ENCODE measurements at places on chromosomes 1 and 21.

DNA sequence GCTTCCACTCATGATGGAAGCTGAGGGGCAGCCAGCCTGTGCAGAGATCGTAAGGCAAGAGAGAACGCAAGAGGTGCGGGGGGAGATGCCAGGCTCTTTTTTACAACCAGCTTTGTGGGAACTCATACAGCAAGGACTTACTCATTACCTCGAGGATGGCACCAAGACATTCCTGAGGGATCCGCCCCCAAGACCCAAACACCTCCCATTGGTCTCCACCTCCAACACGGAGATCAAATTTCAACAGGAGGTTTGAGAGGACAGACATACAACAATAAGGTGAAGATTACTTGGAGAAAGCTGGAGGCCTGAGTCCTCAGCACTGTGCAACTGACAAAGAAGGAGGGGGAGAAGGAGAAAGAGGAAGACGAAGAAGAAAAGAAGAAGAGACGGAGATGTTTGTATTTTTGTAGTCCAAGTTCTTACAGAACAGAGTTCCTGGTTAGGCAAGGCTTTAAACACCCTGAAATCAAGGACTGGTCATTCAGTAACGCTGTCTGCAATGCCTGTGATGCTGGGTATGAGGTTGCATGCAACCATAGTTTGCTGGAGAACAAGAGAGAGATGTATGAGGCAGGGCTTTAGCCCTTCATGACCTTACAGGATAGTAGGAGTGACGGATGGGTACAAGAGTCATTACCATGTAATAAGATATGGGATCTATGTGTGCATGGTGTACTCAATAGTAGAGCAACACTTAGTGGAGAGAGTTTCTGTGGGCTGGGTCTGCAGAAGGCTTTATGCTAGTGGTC lies 19.7 kb upstream of the GALNT2 start:
- no peak for DNase-seq

GRCh38 chr1:201939148-201939547 lies 7.2 kb downstream of the LMOD1 start:
- no peak for DNase-seq

GRCh38 chr1:41656825-41657500 lies 172.5 kb upstream of the EDN2 start:
- no peak for DNase-seq

GRCh38 chr21:32940079-32941014 lies 85.4 kb upstream of the OLIG2 start:
- peak; percentile 58 for DNase-seq

GRCh38 chr1:79760531-79760930 lies 754.0 kb upstream of the ADGRL4 start:
- no peak for DNase-seq

GRCh38 chr1:213327017-213327667 lies 276.1 kb downstream of the RPS6KC1 start:
- no peak for DNase-seq

GRCh38 chr1:19071674-19072281 lies 115.3 kb upstream of the IFFO2 start:
- DNase-seq = no peak

- DNase-seq = peak; percentile 68
These were observed 2.1 kb downstream of the SIPA1L2 start for GRCh38 chr1:232627645-232628334.

DNA sequence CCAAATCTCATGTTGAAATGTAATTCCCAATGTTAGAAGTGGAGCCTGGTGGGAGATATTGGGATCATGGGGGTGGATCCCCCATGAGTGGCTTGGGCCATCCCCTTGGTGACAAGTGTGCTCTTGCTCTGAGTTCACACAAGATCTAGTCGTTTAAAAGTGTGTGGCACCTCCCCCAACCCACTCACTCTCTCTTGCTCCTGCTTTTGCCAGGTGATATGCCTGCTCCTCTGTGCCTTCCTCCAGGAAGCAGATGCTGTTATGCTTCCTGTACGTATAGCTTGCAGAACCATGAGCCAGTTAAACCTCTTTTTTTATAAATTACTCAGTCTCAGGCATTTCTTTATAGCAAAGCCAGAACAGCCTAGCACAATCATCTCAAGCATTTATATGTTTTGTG lies 23.0 kb upstream of the HSPA13 start:
- no peak for DNase-seq

DNA sequence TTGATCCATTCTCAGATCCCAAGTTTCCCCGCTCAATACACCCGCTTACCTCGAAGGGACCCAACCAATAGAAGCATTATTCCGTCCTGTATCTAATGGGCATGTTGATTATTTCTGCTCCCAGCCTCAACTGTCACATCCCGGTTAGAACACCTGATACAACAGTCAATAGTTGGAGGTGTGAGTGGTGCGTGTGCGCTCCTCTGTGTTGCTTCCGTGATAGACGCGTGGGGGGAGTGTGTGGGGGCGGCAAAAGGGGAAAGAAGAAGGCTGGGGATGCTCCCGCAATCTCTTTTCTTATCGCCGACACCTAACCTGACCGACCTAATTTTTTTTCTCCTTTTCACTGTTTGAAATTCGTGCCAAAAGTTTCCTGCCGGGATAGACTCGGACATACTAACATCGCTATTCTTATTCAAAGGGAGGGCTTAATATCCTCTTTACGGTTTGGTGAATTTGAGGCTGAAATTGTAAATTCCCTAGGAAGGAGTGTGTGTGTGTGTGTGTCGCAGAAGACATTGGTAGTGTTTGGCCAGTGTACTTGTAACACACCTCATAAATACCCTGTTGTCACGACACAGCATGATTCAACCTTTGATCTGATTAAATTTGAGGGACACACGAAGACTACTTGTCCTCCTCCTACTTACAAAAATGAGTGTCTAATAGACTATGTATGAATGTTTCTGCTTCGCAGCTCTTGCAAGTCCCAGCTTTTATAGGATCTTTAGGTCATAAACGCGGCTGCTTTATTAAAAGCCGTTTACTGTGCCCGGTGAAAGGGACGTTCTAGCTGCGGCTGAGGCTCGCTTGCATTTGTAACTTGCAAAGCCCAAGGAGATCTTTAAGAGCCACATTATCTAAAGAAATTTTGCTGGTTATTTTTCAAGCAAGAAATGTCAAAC lies 1.5 kb upstream of the PROX1 start:
- no peak for DNase-seq

DNA sequence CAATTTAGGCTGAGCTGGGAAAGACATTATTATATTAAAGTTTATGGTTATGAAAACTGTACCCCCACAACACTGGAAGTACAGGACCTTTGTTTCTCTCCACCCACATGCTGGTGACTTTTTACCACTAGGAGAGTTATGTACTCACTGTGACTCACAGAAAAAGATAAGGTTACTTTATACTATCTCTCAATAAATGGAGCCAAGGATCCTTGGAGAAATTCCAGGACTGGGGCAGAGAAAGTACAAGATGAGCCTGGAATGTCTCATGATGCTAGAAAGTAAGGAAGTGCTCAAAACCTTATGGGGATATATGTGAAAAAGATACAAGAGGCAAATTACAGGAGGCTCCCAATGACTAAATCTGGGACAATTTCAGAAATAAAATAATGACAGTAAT lies 63.9 kb upstream of the C1orf105 start:
- DNase-seq = no peak

GRCh38 chr1:10541286-10541685 lies 66.5 kb downstream of the PEX14 start:
- no peak for DNase-seq

- no peak for DNase-seq
These were observed 16.7 kb downstream of the PKP1 start for GRCh38 chr1:201299968-201300367.

- DNase-seq = no peak
These were observed 105.9 kb downstream of the KCNK2 start for GRCh38 chr1:215188302-215188950.

- DNase-seq = no peak
These were observed 71.7 kb upstream of the ANGPTL1 start for GRCh38 chr1:178942285-178943198.

GRCh38 chr1:201750934-201751333 lies 78.0 kb upstream of the IPO9 start:
- DNase-seq = no peak

GRCh38 chr1:215421744-215422143 lies 145.4 kb upstream of the KCTD3 start:
- DNase-seq = no peak

DNA sequence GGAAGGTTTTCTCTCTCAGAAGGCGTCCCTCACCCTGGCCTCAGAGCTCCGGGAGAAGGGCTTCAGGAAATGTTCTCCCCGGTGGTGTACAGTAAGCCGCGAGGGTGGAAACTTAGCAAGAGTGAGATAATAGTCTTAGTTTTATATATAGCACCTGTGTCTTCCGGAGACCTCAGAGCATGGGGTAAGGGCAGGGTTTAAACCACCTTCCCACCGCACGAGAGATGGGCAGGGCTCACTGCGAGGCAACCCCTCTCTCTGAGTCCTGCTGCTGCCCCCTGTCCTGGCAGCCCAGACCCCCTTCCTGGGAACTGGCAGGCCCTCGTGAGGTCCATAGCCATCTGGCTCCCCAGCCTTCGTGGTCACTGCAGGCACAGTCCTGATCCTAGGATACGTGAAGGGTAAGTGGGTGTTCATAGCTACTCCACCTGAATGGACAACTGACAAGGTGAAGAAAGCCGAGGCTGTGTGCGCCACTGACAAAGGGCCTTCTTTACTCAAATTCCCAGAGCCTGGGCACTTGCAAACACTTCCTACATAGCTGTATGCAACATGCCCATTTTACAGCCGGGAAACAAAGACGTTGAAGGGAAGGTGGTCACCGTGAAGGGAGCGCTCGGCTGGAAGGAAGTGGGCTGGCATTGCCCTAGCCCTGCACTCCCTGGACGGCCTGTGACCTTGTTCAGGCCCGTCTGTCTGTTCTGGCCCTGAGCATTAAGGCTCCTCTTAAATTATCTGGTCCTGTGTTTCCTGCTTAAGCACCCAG lies 26.9 kb downstream of the ITPKB start:
- peak; percentile 67 for DNase-seq

GRCh38 chr1:152565115-152565514 lies 1.5 kb downstream of the LCE3E start:
- DNase-seq = no peak

DNA sequence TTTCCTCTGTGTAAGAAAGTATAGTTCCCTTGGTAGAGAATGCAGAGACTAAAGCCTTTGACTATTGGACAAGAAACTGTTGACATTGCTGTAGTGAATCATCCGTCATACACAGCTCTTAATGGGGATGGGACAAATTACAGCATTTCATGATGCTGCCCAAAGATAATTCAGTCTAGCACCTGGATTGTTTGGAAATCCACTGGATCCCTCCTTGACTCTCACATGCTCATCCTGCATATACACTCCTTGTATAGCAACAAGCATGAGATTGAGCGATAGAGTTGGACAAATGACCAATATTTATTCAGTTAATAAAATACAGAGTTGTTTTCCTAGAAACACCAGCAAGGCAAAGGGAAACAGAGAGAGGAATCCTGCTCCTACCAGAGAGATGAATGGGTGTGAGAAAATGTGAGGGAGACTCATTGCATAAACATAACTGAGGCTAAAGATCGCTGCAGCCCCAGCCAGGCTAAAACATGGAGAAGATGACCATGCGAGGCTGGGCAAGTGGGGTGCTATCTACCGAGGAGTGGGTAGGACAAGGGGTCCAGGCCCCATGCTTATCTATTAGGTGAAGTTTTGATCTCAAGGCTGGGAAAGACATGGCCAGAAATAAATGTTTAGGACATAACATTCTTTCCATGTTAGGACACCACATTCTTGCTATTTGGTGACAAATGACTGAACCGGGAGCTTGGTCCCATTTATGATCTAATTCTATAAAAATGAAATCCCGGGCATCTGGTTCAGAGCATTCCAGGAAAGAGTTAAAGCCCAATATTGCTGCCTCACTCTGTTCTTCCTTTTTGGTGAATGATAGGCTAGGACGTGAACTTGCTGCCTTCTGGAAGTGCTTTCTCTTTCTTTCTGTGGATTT lies 153.2 kb downstream of the TGFB2 start:
- no peak for DNase-seq

GRCh38 chr1:42551180-42551579 lies 88.1 kb downstream of the CCDC30 start:
- no peak for DNase-seq

DNA sequence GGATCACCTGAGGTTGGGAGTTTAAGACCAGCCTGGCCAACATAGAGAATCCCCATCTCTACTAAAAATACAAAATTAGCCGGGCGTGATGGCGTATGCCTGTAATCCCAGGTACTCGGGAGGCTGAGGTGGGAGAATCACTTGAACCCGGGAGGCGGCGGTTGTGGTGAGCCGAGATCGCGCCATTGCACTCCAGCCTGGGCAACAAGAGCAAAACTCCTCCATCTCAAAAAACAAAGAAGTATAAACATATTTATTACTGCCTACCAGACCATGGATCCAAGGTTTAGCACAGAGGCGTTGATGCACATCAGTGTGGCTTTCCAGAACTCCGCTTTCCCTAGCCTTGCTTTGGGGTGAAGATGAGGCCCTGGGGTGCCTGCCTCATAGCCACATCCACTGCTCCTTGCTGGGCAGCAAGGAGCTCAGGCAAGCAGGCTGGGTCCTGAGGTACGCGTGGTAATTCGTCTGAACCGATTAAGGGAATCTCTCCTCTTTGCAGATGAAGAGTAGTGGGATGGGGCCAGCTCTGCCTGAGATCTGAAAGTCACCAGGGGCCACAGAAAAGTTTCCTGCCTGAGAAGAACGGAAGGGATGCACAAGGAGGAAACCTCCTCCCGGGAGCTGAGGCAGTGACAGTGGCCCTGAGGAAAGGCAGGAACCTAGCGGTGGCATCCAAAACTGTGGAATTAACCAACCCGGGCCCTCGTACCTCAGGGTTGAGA lies 52.3 kb upstream of the LBR start:
- no peak for DNase-seq

- DNase-seq = peak; percentile 34
These were observed 1.6 kb upstream of the ENO1 start for GRCh38 chr1:8879922-8880676.

DNA sequence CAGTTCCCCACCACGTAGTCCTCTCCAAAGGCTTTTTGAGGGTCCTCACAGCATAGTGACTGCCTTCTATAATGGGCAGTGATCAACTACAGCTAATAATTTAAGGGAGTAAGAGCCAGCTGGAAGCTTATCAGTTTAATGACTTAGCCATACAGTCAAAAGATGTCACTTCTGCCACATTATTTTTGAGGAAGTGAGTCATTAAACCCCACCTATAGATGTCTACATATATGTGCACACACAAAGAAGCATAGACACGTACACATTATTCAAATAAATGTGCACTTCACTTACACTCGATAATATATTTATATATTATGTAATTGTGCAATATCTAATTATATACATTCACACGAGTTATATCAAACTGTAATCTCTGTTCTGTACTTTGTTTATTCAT lies 1704.7 kb downstream of the KCNT2 start:
- no peak for DNase-seq

DNA sequence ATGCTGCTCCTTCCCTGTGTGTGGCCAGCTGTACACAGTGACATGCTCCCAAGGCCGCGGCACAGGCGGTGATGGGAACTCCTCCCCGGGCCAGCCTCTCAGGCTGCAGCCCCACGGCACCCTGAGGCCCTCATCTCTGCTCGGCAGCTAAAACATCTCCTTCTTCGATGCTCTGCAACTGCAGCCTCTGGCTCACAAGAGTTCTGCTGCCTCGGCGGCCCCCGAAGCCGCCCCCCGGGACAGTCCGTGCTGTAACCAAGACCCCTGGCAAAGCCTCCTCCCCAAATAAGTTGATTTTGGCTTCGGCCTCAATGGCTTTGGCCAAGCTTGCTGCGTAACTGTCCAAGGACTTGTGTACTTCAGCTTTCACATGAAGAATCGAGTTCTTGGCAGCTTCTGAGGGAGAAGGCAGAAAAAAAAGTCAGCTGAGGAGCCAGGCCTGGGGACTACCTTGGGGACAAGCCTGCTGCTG lies 51.3 kb downstream of the GPR161 start:
- DNase-seq = no peak

GRCh38 chr1:1080122-1080757 lies 6.1 kb upstream of the RNF223 start:
- no peak for DNase-seq

All from CD4-positive, alpha-beta T cell treated with Interleukin-17A for 1 hour (primary cell).